Dermis microvascular lymphatic vessel endothelial cell (primary cell): ENCODE measurements at places on chromosomes 4 and X. TPM values are rescaled to one million over a fixed set of nuclear protein-coding genes. Genes with fewer than 3 reads are reported as not detected.

DNA sequence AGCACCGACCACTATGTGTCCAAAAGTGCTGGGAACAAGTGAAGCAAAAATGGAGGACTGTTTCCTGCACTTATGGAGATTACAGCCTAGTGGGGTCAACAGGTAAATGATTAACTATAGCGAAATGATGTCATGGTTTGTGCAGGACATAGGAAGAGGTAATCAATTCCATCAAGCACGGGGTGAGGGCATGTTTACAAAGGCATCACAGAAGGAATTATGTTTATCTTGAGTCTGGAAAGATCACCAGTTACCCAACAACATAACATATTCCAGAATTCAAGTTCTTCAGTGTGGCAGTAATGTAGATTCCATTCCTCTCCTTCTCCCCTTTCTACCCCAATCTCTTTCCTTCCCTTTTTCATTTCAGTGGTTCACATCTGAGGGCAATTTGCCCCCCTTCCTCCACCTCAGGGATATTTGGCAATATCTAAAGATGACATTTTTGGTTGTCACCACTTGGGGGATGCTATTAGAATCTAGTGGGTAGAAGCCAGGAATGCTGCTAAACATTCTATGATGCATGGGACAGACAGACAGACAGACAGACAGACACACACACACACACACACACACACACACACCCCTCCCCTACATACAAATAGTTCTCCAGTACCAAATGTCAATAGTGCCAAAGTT is 24.1 kb downstream of the FAM47E start:
- no peak for DNase-seq

DNA sequence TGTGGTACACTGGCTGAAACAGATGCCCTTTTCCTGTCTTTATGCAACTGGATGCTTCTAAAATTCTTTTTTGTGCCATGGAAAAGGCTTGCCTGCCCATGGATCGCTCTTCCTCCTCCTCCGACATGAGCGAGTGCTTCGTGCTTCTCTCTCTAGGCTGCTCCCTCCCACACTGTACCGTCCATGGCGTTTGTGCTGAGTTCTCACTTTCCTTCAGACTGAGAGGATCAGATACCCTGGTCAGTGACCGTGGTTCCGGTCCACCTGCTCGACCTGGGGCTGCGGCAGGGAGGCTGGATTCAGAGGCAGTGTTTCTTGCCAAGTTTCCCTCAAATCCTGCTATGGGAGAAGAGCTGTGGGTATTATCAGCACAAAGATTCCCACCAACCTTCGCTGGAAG is 10.2 kb upstream of the CLDN24 start:
- DNase-seq, result no peak

Gene MRFAP1L1
- 35.2 and 36.4 TPM in 2 replicates for total RNA-seq

DNA sequence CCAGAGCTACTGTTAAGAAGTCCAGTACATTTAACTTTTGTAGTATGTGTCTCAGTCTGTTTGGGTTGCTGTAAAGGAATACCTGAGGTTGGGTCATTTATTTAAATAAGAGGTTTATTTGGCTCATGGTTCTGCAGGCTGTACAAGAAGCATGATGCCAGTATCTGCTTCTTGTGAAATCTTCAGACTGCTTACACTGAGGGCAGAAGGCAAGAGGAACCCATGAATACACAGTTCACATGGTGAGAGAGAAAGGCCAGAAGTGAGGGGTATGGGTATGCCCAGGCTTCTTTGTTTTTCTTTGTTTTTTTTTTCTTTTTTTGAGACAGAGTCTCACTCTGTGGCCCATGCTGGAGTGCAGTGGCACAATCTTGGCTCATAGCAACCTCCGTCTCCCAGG is 6.0 kb upstream of the CISD2 start:
- no peak for DNase-seq

- no peak for DNase-seq
Observed at GRCh38 chr4:5973033-5973432, 45.2 kb downstream of the C4orf50 start.

- DNase-seq, result peak; percentile 22
Observed at GRCh38 chr4:120052856-120053255, 13.8 kb downstream of the MAD2L1 start.

DNA sequence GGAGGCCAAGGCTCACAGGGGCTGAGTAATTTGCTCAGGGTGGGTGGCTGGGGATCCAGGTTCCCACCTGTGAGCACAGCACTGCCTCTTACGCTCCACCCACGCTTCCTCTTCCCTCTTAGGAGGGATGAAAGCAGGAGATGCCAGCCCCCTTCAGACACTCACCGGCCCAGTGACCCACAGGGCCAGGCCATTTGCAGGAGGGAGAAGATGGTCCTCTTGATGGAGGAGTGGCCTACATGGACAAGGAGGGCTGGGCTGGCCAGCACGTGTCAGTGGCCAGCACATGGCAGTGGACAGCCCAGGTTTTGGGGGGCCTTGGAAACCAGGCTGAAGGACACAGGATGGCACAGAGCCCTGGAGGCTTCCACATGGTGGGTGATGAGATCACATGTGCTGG is 108.1 kb upstream of the PSAPL1 start:
- DNase-seq, result no peak

GRCh38 chrX:63250253-63250868 is 100.8 kb downstream of the SPIN4 start:
- DNase-seq, result peak; percentile 80

Gene NOCT
- total RNA-seq, result 29.4 and 37.0 TPM in 2 replicates

- DNase-seq, result no peak
Observed at GRCh38 chr4:42401171-42401570, 3.9 kb downstream of the SHISA3 start.

Gene SCRG1
- total RNA-seq, result not detected in 2 replicates

DNA sequence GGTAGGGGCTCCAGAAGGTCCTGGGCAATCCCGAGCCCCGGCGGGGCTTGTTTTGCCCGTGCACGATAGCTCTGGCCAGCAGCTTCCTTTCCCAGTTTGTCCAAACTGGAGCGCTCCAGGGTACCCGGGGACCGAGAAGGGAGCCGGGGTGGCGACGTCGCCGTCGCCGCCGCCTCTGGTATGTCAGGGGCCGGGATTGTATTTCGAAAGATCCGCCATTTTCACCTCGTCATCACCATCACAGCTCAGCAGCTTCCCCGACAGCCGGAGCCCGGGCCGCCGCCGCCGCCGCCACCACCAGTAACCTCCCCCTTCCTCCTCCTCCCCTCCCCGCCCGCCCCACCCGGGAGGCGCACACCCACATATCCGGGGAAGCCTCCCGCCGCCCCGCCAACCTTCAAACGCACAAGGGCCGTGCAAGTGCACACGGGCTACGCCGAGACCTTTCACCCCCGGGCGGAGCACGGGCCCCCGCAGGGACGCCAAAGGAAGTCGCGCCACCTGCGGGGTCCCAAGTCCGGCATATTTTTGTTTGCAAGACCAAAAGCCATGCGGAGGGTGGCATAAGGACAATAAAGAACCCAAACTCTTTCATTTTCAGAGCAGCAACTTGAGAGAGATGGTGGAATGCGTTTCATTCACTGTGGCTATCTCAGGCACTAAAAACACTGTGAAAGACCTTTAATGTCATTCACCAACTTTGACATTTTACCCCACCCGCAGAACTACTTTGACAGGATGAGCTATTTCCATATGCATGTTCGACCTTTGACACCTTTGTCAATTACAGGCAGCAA is at the start of gene LIN54:
LIN54 (minus strand) TSS at position 302 of the 797 bp plus-strand sequence. CDS start 25,979 bp downstream, outside the sequence.
- DNase-seq, result peak; percentile 44

GRCh38 chr4:40210776-40211175 is 13.9 kb downstream of the RHOH start:
- DNase-seq, result no peak

DNA sequence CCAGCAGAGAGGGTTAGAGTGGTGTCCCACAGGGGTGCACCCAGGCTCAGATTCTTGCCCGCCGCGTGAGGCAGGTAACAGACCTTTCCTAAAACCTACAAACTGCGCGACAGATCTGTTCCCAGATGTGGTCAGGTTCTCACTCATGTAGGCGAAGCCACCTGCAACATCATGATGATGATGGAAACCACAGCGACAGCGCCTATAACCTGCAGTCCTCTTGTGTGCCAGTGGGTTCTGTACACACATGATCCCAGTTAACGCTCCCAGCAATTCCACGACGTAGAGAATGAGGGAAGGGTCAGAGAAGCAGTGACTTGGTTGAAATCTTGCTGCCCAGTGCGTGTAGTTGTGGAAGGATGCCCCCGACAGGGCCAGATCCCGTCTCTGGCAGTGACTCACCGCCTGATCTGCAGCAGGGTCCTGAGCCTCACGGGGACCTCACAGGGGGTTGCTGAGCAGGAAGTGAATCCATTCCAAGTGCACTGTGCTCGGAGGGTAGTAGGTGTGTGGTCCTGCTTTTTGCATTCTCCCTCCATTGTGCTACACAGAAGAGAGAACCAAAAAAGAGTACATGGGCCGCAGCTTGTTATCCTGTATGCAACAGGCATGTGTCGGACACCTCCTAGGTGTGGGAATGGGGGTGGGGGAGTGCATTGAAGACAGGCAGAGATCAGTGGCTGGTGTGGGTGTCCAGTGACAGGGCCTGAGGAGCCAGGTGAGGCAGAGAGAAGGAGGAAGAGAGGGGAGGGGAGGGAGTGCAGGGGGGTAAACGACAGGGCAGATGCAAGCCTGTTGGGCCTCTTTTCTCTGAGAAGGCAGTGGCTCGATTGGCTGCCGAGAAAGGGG is 66.6 kb downstream of the MTMR1 start:
- no peak for DNase-seq

Gene TLL1
- 16.2 and 31.0 TPM in 2 replicates for total RNA-seq

GRCh38 chrX:117610049-117610448 is 506.6 kb downstream of the KLHL13 start:
- DNase-seq, result no peak

DNA sequence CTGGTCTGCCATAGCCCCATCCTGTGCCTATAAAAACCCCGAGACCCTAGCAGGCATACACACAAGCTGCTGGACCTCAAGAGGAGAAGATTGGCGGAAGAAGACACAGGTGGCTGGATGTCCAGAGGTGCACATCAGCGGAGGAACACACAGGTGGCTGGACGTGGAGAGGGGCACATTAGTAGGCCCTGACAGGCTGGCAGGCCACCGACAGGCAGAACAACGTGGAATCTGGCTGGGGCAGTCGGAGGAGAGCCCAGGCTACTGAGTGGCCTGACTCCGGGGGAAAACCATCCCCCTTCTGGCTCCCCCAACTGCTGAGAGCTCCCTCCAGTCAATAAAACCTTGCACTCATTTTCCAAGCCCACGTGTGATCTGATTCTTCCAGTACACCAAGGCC is 512.5 kb upstream of the AMOT start:
- no peak for DNase-seq

DNA sequence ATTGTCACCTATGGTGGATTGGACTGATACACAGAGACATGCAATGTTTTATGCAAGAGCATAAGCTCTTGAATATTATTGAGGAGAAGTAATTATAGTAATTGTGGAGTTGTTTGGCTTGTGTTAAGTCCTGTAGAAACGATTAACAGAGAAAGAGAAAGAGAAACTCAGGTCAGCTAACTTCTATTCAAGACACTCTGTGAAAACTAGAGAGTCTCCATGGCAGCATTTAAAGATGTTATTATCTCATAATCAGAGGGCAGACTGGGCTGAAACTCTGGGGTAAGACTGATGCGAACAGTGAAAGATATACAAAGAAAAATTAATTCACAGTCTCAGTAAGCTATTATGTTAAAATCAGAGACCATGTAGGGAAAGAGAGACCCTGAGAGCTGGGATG is 625.7 kb downstream of the FAT4 start:
- DNase-seq, result no peak

DNA sequence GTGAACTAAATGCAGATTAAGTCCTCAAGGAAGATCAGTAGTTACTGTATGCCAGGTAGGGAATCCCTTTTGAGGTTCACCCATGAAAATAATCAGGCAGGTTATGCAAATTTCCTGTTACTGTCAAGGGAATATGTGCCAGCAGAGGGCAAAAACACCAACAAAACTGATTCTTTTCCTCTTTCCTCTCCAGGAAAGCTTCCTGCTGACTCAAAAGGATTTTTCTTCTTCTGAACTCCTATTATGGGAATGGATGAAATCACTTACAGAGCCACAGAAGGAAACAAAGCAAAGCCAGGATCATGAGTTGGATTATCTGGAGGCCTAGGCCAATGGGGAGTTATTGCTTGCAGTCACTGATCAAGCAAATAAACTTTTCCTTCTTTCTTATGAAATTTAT is 49.7 kb downstream of the TMPRSS11F start:
- no peak for DNase-seq

DNA sequence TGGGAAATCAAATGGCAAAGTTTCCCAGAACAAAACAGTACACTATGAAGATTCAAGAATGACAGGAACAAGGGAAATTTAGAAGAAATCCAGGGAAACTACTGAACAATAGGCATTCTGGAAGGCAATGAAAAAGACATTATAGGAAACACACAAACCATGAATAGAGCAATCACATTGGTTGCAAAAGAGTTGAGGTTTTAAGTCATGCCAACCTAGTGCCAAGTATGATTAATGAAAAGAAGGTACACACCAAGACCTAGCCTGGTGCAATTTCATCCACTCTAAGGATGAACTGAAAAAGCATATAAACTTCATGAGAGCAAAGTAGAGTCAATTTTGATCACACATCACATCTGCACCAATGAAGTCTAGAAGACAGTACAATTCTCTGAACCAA is 326.9 kb downstream of the PDHA2 start:
- DNase-seq, result no peak

DNA sequence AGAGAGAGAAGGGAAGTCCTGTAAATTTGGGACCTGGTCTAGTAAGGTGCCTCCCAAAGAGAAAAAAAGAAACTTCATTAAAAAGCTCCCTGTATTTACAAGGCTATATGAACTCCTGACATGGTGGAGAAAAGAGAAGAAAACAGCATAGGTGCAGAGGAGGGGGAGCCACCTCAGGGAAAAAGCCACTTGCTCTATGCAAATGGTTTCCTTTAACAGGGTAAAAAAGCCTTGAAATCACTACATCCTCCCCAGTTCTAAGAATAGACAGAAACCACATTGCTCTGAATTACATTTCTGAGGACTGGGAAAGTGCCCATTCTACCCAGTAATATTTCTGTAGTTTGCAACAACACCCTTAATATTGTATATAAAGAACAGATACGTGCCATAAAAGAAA is 165.5 kb downstream of the KLF8 start:
- DNase-seq, result no peak

Gene TMEM129
- total RNA-seq, result 19.8 and 35.1 TPM in 2 replicates

DNA sequence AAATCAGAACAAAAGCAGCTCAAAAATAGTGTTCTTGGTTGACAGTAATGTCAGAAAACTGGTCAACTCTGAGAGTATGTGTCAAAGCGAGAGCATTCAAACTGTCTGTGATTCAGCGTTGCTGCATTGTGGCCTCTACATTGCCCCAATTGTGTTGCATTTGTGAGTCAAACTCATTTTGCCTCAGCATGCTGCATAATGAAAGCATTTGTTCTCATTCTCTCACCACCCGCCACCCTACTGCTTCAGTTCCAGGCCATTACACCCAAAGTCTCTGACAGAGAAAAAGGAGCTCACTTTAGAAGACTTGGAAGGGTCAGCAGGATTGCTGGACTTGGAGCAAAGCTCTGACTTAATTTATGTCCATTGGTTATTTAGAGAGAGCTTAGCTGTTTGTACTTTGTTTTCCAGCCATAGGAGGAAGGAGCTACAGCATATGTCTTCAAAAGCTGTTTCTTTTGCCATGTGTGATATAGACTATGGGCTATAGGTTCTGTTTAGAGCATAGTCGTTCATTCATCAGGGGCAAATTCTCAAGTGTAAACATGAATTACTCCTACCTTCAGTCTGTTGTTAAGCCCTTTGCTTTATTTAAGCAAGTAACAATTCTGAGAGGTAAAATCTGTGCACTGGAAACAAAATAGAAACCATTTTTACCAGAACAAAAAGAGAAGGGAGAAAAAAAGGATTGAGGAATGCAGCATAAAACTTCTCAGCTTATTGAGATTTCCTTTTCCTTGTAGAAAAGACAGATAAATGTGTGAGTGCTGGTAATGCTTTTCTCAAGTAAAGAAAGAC is 153.4 kb upstream of the ANK2 start:
- no peak for DNase-seq

Gene ZIC3
- total RNA-seq, result not detected in 2 replicates
